ENCODE measurements at places on chromosomes 2 and 18.

DNA sequence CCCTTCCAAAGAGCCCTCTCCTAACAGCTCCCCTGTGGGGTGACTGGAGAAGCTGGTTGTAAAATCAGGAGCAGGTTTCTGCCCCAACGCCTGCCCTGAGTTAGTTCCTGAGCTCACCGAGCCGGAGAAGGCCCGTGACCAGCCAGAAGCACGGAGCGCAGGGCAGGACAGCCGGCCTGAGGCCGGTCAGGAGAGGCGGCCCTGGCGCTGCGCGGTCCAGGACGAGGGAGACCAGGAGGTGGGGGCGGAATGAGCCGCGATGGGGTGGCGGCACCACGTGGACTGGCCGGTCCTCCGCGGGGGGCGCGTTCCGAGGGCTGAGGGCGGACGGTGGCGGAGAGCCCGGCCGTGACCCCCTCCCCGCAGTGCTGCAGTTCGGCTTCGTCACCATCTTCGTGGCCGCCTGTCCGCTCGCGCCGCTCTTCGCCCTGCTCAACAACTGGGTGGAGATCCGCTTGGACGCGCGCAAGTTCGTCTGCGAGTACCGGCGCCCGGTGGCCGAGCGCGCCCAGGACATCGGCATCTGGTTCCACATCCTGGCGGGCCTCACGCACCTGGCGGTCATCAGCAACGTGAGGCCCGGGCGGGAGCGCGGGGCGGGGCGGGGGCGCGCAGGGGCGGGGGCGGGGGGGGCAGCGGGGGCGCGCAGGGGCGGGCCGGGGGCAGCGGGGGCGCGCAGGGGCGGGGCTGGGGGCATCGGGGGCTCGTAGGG, 29.0 kb downstream of the ANO7 start:
- peak; percentile 8 for DNase-seq

GRCh38 chr18:46767217-46767616, 10.4 kb upstream of the ST8SIA5 start:
- no peak for DNase-seq

- DNase-seq = no peak
Observed at GRCh38 chr18:78080081-78080480, 830.4 kb downstream of the GALR1 start.

DNA sequence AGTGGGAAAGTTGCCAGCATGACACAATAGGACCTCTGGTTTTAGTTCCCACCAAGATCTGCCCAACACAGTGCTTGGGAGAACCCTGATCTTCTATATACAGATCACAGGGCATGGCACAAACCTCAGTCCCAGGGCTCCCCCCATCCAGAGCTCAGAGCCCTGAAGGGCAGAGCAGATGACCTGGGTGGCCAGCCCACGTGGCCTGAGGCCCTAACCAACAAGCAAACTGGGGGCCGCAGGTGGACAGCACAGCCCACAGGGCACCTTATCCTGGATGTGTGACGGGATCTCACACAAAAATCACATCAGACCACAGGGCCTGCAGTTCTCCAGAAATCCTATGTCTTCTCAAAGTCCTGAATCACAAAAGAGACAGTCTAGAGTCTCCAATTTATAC, 34.7 kb downstream of the CRACDL start:
- no peak for DNase-seq

- no peak for DNase-seq
Observed at GRCh38 chr2:239590276-239590675, 189.5 kb upstream of the HDAC4 start.

DNA sequence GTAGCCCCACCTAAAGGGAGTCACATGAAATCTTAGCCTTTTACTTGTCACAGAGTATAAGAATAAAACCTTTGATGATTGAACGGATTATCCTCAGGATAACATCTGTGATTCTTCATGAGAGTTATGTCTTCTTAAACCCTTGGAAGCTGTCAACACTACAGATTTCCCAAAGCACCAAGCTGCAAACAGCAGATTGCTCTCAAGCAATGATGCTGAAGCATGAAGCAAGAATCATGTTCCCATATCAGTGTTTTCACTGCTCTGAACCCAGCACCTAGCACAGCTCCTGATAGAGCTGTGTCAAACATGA, 47.6 kb upstream of the CELF4 start:
- no peak for DNase-seq

DNA sequence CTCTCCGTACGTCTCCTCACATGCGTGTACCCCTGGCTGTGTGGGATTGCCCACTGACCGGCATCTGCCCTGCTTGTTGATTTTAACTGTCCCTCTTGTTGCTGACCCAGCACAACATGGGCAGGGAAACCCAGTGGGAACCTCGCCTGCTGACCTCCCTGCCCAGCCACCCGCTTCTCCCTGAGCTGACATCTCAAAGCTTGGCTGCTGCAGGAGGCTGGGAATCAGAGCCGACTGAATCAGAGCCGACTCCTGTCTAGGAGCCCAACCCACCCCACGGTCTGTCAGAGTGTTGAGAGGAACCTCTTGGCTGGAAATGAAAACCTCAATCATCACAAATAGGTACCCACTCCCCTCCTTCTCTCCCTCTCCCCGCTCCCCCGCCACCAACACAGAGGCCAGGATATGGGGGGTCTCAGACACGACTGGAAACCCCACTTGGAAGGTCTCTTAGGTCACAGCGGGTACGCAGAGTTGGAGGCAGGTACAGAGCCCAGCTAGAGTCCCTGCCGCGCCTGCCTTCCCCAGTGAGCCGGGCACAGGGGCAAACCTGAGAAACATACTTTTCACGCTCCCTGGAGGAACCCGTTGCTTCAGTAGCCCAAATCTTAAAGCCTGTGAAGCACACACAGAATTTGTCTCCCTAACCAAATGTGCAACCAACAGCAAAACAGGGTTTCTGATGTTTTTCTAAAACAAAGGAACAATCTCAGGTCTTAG, 784 bp downstream of the EDAR start:
- no peak for DNase-seq

- DNase-seq = no peak
Observed at GRCh38 chr2:105129722-105130232, 91.9 kb downstream of the MRPS9 start.

- DNase-seq = peak; percentile 35
Observed at GRCh38 chr2:73070643-73071359, 711 bp downstream of the SFXN5 start.

DNA sequence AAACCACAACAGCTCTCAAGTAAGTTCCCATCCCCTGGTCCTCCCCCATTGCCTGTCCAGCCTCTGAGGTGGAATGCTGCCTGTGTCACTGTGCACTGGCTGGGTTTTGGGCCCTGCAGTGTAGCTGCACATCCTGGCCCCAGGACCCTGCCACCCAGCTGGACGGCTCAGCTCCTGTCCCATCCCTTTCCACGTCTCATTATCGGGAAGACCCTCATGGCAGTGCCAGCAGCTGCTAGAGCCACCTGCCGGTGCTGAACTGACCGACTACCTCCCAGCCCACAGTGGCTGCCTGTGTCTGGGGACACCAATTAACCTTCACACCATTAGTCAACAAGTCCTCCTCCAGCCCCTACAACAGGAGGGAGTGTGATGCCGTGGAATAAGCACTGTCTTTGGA, 31.9 kb downstream of the ADCY3 start:
- no peak for DNase-seq

- DNase-seq = no peak
Observed at GRCh38 chr2:8608411-8608954, 73.4 kb upstream of the ID2 start.

DNA sequence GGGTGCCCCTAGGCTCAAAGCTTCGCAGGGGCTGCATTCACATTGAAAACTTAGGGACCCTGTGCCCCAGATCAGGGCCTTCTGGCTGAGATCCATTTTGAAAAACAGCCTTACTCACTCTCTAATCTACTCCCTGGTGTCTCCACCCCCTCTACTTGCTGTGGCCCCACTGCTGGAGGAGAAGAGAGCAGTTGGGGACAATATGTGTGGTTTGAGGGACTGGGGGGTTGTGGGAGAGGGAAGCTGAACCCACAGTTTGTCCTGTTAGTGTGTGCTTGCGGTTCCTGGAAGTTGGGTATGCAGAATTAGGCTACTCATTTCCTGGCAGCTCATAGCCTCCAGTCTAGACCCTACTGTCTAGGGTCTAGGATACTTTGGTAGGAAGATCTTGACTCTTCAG, 211.4 kb downstream of the PRKCE start:
- DNase-seq = no peak

- DNase-seq = no peak
Observed at GRCh38 chr2:7593360-7593759, 676.1 kb downstream of the RNF144A start.

- no peak for DNase-seq
Observed at GRCh38 chr2:29336341-29337241, 221.4 kb downstream of the CLIP4 start.

- no peak for DNase-seq
Observed at GRCh38 chr2:14826518-14826917, 194.0 kb downstream of the LRATD1 start.

DNA sequence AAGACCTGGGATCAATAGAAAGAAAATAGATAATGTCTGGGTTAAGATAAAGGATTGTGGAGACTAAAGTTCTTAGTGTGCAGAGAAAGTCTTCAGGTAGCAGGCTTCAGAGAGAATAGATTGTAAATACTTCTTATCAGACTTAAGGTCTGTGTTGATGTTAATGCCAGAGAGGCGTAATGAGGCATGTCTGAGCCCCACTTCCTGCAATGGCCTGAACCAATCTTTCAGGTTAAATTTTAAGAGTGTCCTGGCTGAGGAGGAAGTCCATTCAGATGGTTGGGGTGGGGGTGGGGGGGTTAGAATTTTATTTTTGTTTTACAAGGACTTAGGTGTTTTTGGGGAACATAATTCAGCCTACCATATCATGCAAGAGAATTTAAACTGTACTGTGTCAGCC, 129.5 kb downstream of the EVA1A start:
- DNase-seq = no peak

DNA sequence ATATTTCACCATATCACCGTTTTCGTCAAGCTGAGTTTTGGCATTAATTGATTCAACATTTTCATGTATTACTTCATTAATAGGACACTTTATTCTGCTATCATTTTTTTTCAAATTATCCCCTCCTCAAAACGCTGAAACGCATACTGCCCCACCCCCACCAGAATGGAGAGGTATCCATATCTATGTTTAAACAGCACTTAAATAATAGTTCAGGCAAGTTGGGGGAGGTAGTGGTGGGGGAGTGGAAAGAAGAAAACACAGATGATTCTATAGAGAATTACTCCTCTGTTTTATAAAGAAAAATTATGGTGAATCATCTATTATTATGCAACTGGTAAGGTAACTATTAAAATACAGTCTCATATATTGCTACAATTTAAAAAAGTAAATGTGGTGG, 314.4 kb upstream of the ZEB2 start:
- no peak for DNase-seq

- no peak for DNase-seq
Observed at GRCh38 chr2:168165397-168165796, 82.0 kb downstream of the STK39 start.

DNA sequence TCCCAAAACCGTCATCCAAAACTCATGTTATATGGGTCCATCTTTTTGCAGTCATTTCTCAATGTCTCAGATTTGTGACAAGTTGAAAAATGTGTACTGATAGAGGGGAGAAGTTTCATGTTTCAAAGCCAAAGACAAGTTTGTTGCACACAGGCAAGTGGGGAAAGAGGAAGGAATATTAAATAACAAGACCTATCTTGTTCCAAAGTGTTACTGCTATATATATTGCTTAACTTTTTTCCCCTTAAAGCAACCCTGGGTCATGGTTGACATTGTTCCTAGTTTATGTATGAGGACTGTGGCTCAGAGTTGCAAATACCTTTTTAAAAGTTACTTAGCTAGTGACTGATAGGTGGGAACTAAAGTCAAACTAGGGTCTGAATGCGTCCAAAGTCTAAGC, 1.7 kb downstream of the ITGA4 start:
- DNase-seq = no peak

GRCh38 chr18:73979742-73980141, 167.9 kb downstream of the FBXO15 start:
- DNase-seq = no peak

DNA sequence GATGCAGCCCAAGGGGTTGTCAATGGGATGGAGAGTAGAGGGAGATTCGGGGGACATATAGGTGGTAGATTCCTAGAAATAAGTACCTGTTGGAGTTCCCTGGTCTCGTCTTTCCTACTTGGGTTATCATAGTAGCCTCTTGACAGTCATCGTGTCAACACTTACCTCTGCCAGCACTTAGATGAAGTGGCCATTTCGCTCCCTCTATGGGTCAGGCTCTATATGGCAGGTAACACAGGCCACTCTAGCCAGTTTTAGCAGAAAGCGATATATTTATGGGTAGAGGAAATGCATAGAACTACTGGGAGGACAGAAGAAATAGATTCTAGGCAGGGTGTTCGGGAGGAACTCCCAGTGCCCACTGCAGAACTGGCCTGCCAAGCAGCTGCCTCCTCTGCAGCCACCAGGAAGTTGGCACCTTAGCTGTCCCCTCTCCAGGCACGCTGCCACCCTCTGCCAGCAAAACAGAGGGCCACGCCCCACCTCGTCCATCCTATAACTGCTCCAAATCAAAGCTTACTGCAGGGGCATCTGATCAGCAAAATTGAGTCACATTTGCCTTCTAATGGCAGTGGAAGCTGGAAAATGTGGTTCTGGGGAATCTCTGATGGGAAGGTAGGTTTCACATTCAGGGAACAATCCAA, 181.3 kb downstream of the INSIG2 start:
- DNase-seq = no peak

GRCh38 chr2:162720559-162721271, 117.9 kb downstream of the KCNH7 start:
- DNase-seq = no peak

- no peak for DNase-seq
Observed at GRCh38 chr2:152189622-152190495, 14.3 kb upstream of the STAM2 start.

DNA sequence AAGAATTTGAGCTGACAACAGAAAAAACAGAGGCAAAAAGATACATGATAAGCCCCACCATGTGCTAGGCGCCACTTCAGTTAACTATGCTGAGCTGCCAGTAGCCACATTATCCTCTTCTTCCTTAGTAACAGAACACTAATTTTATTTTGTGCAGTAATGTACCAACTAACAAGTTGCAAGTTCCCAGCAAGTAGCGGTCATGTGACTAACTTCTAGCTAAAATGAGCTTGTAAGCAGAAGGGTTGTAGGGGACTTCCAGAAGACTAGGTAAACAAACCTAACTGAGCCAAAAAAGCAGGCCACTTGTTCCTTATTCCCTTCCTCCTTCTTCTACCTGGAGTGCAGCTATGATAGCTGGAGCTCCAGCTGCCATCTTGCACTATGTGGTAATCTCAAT, 75.5 kb downstream of the DTNB start:
- DNase-seq = no peak

DNA sequence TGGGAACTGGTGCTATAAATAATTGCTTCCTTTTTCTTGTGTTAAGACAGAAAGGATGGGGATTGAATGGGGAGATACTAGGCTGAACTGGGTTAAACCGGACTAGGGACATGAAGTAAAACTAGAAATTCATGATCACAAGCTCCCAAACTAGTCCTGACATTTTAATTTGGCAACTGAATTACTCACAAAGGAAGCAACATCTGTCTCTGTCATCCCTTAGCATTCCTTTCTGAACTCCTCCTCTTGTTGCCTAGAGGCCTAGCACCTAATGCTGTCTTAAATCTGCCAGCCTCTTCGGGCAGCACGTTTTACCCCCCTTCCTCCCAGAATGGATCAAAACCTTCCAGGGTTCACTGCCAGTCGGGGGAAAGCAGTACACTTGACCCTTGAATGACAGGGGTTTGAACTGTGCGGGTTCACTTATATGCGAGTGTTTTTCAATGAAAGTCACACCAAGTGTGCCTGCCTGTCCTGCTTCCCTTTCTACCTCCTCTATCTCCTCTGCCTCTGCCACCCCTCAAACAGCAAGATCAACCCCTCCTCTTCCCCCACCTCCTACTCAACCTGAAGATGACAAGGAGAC, 8.2 kb downstream of the KCTD1 start:
- DNase-seq = no peak
